Esophagus muscularis mucosa (tissue), 4 donors: ENCODE measurements at places on chromosomes 12 and 14. TPM values are rescaled to one million over a fixed set of nuclear protein-coding genes. Genes with fewer than 3 reads are reported as not detected.

- peaks cover 16% of the 10 kb centered on the region for H3K4me1 ChIP-seq
- peaks cover 4% of the 10 kb centered on the region for H3K36me3 ChIP-seq
- H3K27me3 ChIP-seq = no peaks in the 10 kb centered on the region
- no peak overlapping the region for H3K27ac ChIP-seq
- H3K4me3 ChIP-seq = no peak overlapping the region
Observed at GRCh38 chr12:29771165-29771564, 12.6 kb downstream of the TMTC1 start.

DNA sequence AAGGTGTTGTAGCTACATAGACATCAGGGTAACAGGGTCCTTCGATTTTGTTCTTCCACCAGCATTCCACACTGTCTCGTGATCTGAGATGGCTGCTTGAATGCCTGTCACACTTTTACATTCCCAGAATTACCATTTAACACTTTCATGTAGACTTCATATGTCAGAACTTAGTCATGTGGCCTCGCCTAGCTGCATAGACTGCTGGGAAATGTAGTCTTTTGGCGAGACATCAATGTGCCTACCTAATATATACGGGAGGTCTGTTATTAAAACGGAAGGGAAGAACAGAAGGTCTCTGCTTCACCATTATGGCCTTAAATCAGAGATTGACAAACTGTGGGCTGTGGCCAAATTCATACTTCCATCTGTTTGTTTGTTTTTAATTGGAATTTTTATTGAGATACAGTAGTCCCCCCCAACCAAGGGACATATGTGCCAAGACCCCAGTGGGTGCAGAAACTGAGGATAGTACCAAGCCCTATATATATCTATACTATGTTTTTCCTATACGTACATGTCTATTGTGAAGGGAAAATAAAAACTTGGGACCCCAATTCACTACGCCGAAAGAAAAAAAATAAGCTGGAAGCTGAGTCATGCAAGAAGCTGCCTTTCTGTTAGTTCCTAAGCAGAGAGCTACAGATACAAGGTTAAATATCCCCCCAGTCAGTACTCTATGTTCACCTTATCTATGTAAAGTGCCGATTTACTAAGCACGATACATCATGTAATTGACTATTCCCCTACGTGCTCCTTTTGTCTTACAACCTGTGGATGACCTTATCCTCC lies 11.3 kb upstream of the HRK start:
- no peaks in the 10 kb centered on the region for H3K36me3 ChIP-seq
- H3K4me3 ChIP-seq = no peak overlapping the region

Gene FGD6
- 48.6 TPM for total RNA-seq

DNA sequence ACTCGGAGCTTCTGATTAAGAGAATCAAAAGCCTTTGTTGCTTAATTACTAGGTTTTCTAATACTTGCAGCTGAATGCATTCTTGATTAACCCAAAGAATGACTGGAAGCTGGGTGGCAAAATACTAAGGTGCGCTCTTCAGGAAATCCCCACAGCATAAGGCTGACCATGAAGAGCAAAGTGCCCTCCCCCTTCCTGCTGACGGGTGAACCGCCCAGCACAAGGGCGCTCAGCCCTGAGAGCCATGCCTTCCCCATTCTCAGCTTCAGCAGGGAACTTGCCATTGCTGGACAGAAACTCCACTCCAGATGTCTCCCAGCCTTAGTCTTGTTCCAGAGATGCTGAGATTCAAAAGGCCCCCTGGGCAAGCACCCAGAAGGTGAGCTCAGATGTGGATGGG lies 27.2 kb upstream of the FBRSL1 start:
- no peaks in the 10 kb centered on the region for H3K4me1 ChIP-seq
- no peaks in the 10 kb centered on the region for H3K36me3 ChIP-seq
- DNase-seq = no peak
- peaks cover 6% of the 10 kb centered on the region for H3K27me3 ChIP-seq
